Activated T-cell treated with anti-CD3 and anti-CD28 coated beads for 24 hours (primary cell): ENCODE measurements at places on chromosomes 1 and 21.

DNA sequence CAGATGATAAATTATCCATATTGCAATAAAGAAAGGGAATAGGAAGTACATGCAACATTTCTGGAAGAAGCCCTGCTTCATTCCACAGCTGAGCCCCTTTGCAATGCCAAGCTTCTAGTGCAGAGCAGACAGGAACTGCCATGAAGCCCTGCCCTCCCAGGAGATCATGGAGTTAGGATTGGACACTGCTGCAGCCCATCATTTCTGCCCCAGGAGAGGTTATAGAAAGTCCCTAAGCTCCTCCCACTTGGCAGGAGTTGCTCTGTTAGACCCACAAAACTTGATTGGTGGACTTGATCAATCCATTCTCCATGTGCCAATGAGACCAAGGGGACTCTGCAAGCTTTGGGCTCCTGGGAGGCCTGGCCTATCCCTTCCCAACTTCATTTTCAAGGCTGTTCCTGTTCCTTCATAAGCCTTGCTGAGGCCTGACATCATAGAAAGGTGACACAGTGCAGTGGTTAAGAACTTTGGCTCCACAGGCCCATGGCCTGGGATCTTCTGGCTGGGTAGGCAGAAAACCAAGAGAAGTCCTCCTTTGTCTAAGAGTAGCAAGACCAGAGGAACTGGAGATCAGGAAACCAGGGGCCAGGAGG lies 1.3 kb upstream of the LAPTM5 start:
- DNase-seq: no peak

- DNase-seq: no peak
Measured at GRCh38 chr1:231724876-231725647, 98.5 kb downstream of the DISC1 start.

DNA sequence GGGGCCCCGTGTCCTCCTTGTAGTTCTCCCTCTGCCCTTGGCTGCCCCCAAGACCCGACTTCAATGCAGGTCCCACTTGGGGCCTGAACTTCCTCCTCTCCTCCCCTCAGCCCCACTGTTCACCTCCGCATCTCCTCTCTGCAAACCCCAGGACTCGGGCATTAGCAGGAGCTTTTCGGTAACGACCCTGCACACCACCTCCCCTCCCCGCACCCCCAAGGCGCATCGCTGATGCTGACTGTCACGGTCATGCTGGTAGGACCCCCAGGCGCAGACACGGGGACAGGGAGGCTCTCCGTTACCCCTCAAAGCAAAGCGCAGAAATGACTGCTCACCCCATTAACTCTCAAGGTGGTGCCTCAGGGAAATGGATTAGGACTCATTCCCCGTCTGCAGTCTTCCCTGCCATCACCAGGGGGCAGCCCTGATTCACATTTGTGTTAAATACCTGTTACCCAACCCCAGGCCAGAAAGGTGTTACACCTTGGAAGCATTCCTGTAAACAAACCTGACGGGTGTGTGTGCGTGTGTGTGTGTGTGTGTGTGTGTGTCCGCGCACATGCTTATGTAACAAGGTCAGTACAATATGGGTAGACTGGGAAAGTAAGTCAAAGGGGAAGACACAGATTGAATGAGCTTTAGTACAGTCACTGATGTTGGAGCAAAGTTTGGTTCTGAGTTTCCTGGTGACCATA lies 6.4 kb upstream of the GUCA2B start:
- DNase-seq: peak; percentile 57

DNA sequence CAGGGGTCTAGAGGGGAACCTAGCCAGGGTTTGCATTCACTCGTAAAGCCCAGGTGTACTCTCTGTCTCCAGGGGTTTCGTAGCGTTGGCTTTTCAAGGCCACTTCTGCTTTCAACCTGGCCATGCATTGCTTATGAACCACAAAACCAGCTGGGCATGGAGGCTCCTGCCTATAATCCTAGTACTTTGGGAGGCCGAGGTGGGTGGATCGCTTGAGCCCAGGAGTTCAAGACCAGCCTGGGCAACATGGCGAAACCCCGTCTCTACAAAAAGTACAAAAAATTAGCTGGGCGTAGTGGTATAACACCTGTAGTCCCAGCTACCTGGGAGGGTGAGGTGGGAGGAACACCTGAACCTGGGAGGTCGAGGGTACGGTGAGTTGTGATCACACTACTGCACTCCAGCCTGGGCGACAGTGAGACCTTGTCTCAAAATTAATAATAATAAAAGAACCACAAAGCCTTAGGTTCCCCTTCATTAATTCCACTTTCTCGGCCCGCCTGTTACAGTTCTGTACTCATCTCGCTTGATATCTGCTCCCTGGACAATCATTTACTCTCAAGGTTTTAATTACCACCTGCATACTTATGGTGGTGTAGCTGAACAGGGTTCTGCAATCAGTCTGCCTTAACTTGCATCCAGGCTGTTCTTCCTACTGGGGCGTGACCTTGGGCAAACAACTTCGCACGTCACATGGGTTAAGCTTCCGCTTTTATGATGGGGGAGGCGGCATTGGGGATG lies 6.1 kb downstream of the SLC16A4 start:
- no peak for DNase-seq

DNA sequence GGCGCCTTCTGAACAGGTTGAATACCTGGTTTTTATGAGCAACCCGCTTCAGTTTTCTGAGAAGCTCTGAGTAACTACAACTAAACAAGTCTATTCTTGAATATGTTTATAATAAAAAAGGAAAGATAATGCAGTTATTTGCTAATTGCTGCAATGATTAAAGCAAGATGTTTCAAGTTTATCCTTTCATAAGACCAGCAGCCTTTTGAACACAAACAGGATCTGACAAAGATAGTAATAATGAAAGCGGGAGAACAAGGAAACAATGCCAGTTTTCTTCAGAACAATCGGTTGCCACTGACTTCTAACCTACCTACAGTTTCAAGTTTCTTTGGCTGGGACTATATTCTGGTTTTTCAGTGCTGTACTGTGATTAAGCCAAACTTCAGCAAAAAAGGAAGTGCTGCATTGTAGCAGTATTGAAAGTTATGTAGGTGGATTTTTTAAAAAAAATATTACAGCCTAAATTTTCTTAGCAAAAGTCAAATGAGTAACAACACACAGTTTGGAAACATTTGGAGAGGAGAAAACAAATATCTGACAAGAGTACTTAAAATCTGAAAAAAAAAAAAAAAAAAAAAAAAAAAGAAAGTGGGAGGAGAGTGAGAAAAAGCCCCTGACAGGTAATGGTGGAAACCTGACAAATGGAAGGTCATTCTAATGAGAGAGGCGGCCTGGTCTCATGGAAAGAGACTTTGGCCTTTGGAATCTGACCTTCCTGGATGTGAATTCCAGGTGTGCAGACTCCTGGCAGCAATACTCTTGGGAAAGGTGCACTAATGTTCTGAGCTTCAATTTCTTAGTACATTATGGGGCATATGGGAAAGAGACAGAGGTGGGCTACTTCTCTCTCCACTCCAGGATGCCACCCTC lies 11.4 kb downstream of the KCNJ15 start:
- no peak for DNase-seq

GRCh38 chr21:41059871-41060270 lies 108.1 kb upstream of the BACE2 start:
- no peak for DNase-seq

- DNase-seq: no peak
Measured at GRCh38 chr1:220825819-220826551, 39.3 kb downstream of the MTARC1 start.

DNA sequence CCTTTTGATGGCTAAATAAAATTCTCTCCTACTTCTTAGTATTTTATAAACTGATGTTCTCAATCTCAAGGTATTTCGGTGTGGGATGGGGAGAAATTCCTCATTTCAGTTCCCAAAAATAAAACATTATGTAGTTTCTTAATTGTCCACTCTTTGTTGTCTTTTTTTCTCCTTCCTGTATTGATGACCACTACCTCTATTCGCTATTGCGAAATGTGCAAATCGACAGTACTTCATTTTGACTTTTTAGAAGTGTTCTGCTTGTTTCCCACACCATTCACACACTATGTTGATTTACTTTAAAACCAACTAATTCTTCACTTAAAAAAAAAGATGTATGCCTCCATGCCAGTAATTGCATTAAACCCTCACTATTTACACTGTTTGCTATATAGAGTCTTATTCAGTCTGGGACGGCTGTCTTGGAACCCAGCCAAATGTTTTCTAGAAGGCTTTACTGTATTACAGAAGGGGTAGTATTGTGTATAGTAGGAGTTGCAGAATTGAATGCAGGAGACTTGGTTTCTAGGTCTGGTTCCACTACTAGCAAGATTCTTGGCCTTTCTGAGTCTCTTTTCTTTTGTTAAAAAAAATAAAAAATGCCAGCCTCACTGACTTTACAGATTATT lies 5.6 kb downstream of the RNF2 start:
- DNase-seq: no peak

- no peak for DNase-seq
Measured at GRCh38 chr1:218957971-218958370, 215.7 kb upstream of the LYPLAL1 start.

- DNase-seq: no peak
Measured at GRCh38 chr1:225450491-225451191, 22.8 kb upstream of the LBR start.

DNA sequence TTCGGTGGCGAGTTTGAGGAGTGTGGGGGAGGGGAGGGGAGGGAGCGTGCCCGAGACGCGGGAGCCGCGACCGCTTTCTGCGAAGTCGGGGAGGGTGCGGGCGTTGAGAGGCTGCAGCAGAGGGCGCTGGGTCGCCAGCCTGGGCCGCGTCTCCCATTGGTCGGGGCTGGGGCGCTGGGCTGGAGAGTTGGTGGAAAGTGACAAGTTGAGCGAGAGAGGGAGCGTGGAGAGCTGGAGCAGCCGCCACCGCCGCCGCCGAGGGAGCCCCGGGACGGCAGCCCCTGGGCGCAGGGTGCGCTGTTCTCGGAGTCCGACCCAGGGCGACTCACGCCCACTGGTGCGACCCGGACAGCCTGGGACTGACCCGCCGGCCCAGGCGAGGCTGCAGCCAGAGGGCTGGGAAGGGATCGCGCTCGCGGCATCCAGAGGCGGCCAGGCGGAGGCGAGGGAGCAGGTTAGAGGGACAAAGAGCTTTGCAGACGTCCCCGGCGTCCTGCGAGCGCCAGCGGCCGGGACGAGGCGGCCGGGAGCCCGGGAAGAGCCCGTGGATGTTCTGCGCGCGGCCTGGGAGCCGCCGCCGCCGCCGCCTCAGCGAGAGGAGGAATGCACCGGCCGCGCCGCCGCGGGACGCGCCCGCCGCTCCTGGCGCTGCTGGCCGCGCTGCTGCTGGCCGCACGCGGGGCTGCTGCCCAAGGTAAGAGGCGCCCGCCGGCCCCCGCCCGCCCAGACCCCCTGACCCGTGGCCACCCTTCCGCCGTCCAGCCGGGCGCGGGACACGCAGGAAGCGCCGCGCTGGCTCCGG lies at the start of gene ROR1:
Gene ROR1, plus strand, starts transcription at position 203 of the 802 bp plus-strand sequence.
- DNase-seq: peak; percentile 32

- DNase-seq: no peak
Measured at GRCh38 chr1:170661646-170662411, 2.1 kb upstream of the PRRX1 start.

DNA sequence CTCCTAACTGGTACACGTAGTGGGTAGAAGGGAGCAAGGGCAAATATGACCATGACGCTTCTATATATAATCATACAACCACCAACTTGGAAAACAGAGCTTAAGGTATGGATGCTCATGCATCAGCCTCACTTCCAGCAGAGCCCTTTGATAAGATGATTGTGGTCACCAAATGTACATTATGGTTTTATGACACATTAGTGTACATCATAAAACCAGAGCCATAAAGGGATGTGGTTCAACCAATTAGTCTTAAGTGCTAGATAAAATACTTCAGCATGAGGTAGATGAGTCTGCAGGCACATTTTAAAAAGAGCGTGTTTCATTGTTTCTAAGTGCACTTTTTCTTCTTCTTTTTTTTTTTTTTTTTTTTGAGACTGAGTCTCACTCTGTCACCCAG lies 43.7 kb downstream of the NIBAN1 start:
- DNase-seq: no peak

GRCh38 chr21:35316933-35317332 lies 267.8 kb upstream of the RUNX1 start:
- no peak for DNase-seq

DNA sequence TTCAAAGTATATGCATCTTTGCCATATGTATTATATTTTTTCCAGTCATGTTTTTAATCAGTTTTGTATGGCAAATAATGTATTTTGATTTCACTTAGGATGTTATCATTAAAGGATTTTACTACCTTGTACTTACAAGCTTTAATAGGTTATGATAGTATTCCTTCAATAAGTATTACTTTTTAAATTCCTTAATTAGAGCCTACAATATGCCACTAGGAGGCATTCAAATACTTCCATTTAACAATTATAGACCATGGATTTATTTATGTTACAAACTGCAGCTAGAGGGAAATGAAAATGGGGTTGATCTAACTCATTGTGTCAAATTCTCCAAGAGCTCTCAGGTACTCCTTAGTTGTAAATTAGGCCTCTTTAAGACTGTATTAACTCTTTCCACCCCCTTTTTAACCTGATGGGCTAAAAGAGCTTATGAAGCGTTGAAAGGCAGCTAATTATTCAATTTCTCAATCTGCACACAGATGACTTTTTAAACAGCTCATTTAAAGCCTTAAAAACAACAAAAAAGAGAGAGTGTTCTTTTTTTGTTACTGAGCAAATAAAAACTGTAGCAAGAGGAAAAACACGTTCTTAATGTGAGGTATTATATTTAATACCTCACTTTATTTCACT lies 156.2 kb downstream of the DENND1B start:
- DNase-seq: no peak

DNA sequence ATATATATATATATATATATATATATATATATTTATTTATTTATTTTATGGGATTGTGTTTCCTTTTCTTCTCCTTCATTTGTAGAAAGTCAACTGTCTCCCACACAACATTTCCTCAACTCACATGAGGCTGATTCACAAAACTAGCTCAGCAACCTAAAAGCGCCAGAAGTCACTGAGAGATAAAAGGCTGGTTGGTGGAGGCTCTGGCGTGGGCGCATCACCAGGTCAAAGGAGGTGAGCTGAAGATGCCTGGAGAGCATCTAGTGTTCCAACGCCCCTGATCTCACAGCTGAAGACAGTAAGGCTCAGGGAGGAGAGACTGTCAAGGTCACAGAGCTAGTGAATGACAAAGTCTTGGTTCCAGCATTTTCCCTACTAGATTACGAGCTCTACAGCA lies 78.0 kb downstream of the HLCS start:
- no peak for DNase-seq

DNA sequence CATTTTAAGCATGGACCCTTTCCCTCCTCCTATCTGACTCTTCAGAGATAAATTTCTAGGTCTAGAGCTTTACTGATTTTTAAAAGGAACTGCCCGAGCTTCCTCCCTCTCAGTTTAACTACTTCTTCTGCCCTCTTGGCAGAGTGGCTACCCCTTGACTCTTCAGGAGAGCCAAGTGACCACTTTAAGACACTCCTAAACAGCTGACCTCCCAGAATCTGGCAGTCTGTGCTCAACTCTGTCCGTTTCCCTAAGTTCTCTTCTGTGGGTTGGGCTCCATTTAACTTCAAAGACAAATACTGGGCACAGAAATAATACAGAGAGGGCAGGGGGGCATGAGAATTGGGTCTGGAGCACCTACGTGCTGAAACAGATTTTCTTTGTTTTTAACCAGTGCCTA lies 196.3 kb upstream of the FOXD3 start:
- DNase-seq: no peak

- DNase-seq: no peak
Measured at GRCh38 chr1:108033550-108033951, 68.6 kb upstream of the VAV3 start.

- no peak for DNase-seq
Measured at GRCh38 chr1:237471956-237472355, 418.8 kb downstream of the ZP4 start.
